ENCODE measurements at places on chromosomes 6 and 20.

- peak; percentile 72 for DNase-seq
Measured at GRCh38 chr6:154732538-154733182, 556 bp upstream of the SCAF8 start.

- DNase-seq: no peak
Measured at GRCh38 chr6:37550191-37550831, 50.6 kb upstream of the CCDC167 start.

DNA sequence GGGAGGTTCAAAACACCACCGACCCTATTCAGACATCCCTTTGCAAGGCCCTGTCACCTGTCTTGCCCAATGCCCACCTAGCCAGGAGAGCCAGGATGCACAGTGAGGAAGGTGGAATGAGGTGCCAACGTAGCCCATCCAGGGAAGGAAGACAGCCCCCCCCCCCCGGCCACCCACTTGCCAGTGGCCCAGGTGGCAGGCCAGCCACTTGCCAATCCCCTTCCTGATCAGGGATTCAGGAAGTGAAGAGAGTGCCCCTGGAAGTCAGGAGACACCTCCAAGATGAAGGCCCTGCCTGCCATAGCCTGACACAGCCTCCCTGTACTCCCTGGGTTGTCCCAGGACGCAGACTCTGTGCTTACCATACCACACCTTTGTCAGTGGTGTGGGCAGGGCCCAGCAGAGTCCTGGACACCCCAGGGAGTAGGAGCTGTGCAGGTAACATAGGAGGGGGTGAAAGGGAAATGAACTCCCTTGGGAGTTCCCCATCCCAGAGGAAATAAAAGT lies 54.7 kb downstream of the MRPL14 start:
- no peak for DNase-seq

GRCh38 chr6:158597565-158597964 lies 37.7 kb downstream of the TMEM181 start:
- DNase-seq: no peak

- DNase-seq: no peak
Measured at GRCh38 chr6:167966540-167966905, 30.9 kb upstream of the KIF25 start.

GRCh38 chr6:105985098-105985815 lies 100.9 kb upstream of the PRDM1 start:
- no peak for DNase-seq

- DNase-seq: peak; percentile 87
Measured at GRCh38 chr20:38446441-38447209, 11.5 kb upstream of the SNHG17 start.

Measured in hippocampal formation (tissue), 2 donors.